HuH-7 (cell line): ENCODE measurements at places on chromosomes 13 and 19.
A peak's percentile ranks its signal among the peaks of the same experiment; 100 is the strongest.

- DNase-seq: no peak
Measured at GRCh38 chr13:113918580-113918979, 54.7 kb upstream of the GAS6 start.

- DNase-seq: peak; percentile 83
Measured at GRCh38 chr19:48970923-48971395, 5.8 kb downstream of the FTL start.

DNA sequence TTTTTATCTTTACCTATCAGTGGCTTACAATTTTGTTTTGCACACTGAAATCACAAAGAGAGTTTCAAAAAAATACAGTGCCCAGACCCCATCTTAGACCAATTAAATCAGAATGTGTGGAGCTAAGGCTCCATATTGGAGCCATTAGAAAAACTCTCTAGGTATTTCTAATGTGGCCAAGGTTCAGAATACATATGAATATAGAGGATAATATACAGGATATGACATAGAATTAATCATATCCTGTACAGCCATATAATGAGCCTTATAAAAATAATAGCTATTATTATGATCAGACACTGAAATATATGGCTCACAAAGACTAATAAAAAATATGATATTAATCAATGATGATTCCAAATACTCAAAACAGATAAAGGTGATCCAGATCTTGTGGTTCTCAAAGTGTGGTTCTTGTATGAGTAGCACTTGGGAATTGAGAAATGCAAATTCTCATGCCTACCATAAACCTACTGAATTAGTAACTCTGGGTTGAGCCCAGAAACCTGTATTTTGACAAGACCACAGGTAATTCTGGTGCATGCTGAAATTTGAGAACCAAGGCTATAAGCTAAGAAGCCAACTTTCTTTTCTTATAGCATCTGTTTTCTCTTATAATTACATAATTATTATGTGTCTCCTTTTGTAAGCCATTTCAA lies 408.0 kb downstream of the DIAPH3 start:
- DNase-seq: no peak

DNA sequence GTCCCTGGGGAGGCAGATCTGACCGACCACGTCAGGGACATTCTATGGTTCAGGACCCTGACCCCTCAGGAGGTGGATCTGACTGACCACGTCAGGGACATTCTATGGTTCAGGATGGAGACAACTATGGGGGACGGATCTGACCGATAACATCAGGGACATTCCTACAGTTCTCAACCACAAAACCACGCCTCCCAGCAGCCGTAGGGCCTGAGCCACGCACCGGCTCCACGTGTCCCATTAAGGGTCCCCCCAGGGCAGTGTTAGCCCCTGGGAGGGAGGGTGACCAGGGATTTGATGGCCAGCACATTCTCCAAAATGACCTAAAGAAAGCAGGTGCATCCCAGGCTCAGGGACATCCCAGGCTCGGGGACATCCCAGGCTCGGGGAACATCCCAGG lies 49.0 kb upstream of the C13orf46 start:
- DNase-seq: no peak

DNA sequence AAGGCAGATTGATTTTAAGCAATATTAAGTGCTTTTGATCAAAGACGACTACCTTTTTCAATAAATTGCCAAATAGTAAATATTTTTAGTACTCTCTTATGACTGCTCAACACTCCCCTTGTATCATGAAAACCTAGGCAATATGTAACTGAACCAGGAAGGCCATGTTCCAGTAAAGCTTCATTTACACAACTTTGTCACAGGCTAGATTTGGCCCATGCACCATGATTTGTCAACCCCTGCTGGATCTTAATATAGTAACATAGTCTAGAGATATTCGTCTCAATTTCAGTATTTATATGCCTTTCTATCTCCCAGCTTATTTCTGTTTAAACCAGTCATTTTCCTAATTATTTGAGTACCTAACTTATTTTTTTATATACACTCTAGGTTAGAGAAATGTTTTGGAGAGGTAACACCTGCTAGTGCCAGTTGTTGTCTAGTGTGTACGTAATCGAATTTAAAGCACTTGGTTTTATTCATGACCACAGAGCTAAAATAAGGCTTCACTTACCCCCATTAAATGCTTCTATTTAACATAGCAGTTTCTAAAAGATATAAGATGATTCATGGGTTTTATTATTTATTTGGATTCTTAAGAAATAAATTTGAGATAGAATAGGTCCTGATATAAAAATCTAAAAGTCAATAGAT lies 21.0 kb downstream of the TPP2 start:
- no peak for DNase-seq

GRCh38 chr13:73945871-73946270 lies 188.3 kb downstream of the KLF12 start:
- no peak for DNase-seq

DNA sequence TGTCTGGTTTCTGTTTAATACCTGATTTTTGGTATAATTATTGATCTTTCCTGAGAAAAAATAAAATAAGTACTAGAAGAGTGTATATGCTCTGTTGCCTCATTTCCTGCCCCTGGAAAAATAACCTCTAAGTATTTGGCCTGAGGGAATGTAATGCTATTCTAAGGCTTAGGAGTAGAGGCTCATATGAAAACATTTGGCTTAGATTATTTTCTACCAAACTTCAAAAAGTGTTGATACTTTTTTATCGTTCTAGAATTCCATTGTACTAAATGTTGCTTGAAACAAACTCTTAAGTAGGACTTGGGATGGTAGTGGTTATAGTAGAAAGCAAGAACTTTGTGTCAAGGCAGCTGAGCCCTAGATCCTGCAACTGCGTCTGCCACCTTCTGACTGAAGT lies 57.8 kb downstream of the COG3 start:
- no peak for DNase-seq

GRCh38 chr19:7691497-7691896 lies 10.4 kb downstream of the FCER2 start:
- no peak for DNase-seq

DNA sequence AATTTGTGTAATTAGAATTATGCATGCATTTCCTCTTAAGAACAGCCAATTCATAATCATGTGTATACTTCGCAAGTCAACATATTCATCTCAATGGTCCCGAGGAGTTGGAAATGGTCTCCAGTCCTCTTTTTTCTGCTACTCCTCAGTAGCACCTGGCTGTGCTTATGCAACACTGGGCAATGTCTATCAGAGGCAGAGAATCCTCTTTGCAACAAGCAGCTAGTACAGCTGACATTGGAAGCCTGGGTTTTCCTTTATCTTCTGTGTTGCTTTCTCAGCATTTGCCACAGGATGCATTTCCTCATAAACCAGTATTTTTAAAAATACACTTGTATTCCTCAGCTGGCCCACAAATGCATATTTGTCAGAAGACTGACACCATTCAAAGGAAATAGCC lies 405.3 kb upstream of the GPC6 start:
- DNase-seq: no peak
